Lung (tissue), 17 donors: ENCODE measurements at places on chromosomes 13 and 19. TPM values are rescaled to one million over a fixed set of nuclear protein-coding genes. Genes with fewer than 3 reads are reported as not detected.

GRCh38 chr19:19546751-19547162 lies 8.7 kb downstream of the CILP2 start:
- H3K4me1 ChIP-seq, result no peaks in the 10 kb centered on the region
- DNase-seq, result no peak
- peaks cover 4% of the 10 kb centered on the region for H3K27me3 ChIP-seq
- no peak overlapping the region for H3K4me3 ChIP-seq

GRCh38 chr13:30121666-30122065 lies 185.7 kb downstream of the KATNAL1 start:
- no peak overlapping the region for H3K27ac ChIP-seq
- no peak for DNase-seq
- H3K4me1 ChIP-seq, result peaks cover 5% of the 10 kb centered on the region

DNA sequence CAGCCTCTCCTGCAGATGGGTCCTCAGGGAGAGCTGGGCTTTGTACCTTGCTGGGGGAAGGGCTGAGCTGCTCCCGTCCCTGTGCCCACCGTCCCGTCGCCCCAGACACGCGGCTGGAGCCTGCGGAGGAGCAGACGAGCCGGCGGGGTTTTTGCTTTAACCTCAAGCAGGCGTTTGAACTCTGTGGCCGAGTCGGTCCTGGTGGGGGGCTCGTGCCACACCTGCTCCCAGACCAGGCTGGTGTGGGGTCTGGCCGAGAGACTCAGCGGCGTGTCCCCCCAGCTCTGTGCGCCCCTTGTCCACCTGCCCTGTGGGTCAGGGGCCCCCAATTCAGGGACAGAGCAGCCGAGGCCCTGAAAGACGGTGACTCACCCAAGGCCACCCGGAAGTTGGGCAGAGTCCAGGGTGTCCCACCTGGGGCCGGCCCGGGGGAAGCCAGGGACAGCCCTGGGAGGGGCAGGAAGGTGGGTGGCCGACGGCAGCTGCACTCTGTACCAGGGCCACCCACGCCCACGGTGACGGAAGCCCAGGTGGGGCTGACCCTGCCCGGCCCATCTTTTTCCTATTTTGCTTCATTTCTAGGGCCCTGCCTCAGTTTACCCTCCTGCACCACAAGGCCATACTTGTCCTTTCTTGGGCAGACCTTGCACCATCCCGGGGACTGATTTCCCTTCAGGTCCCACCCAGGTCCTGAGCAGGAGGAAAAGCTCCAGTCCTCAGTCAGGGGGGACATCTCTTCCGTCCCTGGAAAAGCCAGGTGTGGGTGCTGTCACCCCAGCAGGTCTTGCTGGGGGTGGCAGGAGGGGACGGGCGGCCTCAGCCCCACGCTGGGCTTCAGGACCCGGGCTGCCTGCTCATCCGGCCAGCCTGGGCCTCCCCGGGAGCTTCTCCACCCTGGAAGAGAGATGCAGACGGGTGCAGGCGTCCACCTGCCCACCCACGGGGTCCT lies 5.3 kb downstream of the EFNA2 start:
- H3K36me3 ChIP-seq, result no peaks in the 10 kb centered on the region
- no peak for DNase-seq
- H3K4me1 ChIP-seq, result no peaks in the 10 kb centered on the region
- H3K4me3 ChIP-seq, result no peak overlapping the region

- no peak overlapping the region for H3K27ac ChIP-seq
- no peaks in the 10 kb centered on the region for H3K36me3 ChIP-seq
- no peak overlapping the region for H3K4me3 ChIP-seq
- no peak for DNase-seq
- peaks cover 1% of the 10 kb centered on the region for H3K4me1 ChIP-seq
- no peaks in the 10 kb centered on the region for H3K27me3 ChIP-seq
These were observed 737.4 kb downstream of the UQCRFS1 start for GRCh38 chr19:28475525-28475924.

TLE6 gene
- total RNA-seq, result 8.8 TPM

DNA sequence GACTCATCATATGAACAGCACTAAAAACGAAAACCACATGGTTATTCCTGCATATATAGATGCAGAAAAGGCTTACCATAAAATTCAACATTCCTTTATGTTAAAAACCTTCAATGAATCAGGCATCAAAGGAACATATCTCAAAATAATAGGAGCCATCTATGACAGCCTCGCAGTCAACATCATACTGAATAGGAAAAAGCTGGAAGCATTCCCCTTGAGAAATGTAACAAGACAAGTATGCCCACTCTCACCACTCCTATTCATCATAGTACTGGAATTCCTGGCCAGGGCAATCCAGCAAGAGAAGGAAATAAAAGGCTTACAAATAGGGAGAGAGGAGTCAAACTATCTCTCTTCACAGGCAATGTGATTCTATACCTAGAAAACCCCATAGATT lies 179.6 kb upstream of the HTR2A start:
- no peak overlapping the region for H3K4me3 ChIP-seq
- no peaks in the 10 kb centered on the region for H3K4me1 ChIP-seq
- no peaks in the 10 kb centered on the region for H3K27me3 ChIP-seq
- no peaks in the 10 kb centered on the region for H3K36me3 ChIP-seq
- DNase-seq, result no peak
- no peak overlapping the region for H3K27ac ChIP-seq

DKKL1 gene
- 0.85 TPM for total RNA-seq

DNA sequence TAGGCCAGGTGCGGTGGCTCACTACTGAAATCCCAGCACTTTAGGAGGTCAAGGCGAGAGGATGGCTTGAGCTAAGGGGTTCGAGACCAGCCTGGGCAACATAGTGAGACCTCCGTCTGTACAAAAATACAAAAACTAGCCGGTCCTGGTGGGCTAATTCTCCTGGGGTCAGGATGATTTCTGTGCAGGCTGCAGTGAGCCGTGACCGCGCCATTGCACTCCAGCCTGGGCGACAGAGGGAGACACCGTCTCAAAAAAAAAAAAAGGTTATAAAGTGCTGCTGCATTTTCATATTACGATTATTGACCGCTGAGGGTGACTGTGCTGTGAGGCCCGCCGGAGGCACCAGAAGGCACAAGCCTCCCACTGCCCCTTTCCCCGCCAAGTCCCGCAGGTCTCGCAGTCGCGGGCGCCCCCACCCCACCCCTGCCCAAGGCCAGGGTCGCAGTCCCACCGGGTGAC lies 477 bp upstream of the PLEKHF1 start:
- peak overlapping the region; percentile 70 for H3K27ac ChIP-seq
- peaks cover 13% of the 10 kb centered on the region for H3K4me1 ChIP-seq
- peak overlapping the region; percentile 43 for H3K4me3 ChIP-seq
- no peak for DNase-seq
- H3K27me3 ChIP-seq, result no peaks in the 10 kb centered on the region
- no peaks in the 10 kb centered on the region for H3K36me3 ChIP-seq

CD209 gene
- total RNA-seq, result 2.0 TPM

- no peak for DNase-seq
- H3K4me1 ChIP-seq, result peaks cover 4% of the 10 kb centered on the region
- no peak overlapping the region for H3K4me3 ChIP-seq
- H3K27ac ChIP-seq, result no peak overlapping the region
- no peaks in the 10 kb centered on the region for H3K36me3 ChIP-seq
These were observed 5.3 kb downstream of the CPAMD8 start for GRCh38 chr19:17021328-17021727.

DNA sequence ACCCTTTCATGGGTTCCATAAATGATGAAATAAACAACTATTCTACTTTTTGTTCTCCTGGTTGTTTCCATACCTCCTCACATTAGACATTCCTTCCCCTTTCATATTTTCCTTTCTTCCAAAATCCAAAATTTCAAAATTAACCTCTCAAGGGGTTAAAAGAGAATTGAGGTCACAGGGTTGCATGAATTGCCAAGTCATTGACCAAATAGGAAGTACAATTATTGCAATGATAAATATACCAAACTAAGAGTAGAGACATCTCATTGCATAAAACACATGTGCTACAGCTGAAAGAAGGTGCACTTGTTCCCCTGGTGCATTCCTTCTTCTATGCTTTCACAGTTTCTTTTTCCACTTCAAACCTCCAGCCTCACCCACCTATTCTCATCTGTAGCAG lies 136.1 kb downstream of the KCTD12 start:
- no peak for DNase-seq
- H3K36me3 ChIP-seq, result no peaks in the 10 kb centered on the region
- no peaks in the 10 kb centered on the region for H3K27me3 ChIP-seq
- H3K4me3 ChIP-seq, result no peak overlapping the region
- no peaks in the 10 kb centered on the region for H3K4me1 ChIP-seq

SYNE4 gene
- total RNA-seq, result 13.6 TPM

- no peaks in the 10 kb centered on the region for H3K27me3 ChIP-seq
- no peak overlapping the region for H3K27ac ChIP-seq
- H3K36me3 ChIP-seq, result peaks cover 19% of the 10 kb centered on the region
- H3K4me1 ChIP-seq, result no peaks in the 10 kb centered on the region
- no peak for DNase-seq
- no peak overlapping the region for H3K4me3 ChIP-seq
These were observed 19.9 kb downstream of the POMP start for GRCh38 chr13:28678809-28679208.

GRCh38 chr19:19461671-19462622 lies 53.4 kb downstream of the TSSK6 start:
- H3K4me3 ChIP-seq, result no peak overlapping the region
- peaks cover 67% of the 10 kb centered on the region for H3K4me1 ChIP-seq
- no peaks in the 10 kb centered on the region for H3K27me3 ChIP-seq
- DNase-seq, result peak; percentile 88
- peak overlapping the region; percentile 94 for H3K27ac ChIP-seq
- peaks cover 8% of the 10 kb centered on the region for H3K36me3 ChIP-seq
